ENCODE measurements at places on chromosomes 1 and 21. TPM values are rescaled to one million over a fixed set of nuclear protein-coding genes. Genes with fewer than 3 reads are reported as not detected.

- DNase-seq: no peak
These were observed 8.1 kb upstream of the LEFTY1 start for GRCh38 chr1:225896937-225897549.

- DNase-seq: peak; percentile 93
These were observed 29.4 kb upstream of the SOD1 start for GRCh38 chr21:31629972-31630711.

DNA sequence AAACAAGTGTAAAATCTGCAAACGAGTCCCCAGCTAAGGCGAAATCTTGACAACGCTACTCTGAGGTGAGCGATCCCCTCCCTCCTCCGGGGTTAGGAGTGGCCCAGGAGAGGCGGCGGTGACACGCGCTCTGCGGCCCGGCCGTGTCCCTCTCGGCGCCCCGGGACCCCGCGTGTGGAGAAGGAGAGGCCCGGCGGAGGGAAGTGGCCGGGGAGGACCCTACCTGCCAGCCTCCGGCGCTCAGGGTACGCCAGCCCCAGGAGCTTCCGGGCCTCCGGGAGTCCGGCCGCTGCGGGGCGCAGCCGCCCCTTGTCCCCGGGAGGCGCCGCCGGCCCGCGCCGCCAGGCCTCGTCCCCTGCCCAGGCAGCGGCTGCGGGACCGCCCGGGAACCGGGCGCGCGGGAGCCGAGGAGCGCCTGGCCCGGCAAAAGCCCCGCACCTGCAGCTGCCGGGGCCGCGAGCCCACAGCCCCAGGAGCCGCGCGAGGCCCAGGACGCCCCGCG is 543 bp downstream of the ABCB10 start:
- DNase-seq: peak; percentile 43

- peak; percentile 34 for DNase-seq
These were observed 83.9 kb upstream of the PLPPR4 start for GRCh38 chr1:99180343-99180808.

DNA sequence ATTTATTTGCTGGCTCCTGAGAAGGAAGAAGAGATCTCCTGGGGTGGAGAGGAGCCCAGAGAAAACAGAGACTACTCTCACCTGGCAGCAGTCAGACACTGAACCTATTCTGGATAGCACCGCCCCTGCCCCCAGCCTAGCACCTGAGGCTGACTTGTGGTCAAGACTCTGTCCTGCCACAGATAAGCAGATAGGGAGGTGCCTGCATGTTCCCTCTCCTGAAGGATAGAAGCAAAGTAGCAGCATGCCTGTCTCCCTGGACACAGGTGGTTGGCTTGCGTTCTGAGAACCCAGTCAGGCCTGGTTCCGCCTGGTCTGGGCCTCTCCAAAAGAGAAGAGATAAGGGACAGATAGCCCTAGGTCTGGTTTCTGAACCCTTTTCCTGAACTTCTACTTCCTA is 1.3 kb upstream of the EFNA3 start:
- no peak for DNase-seq

GRCh38 chr21:31399591-31399990 is 55.5 kb upstream of the TIAM1 start:
- no peak for DNase-seq

- no peak for DNase-seq
These were observed 45.0 kb downstream of the EVI5 start for GRCh38 chr1:92739669-92740524.

- DNase-seq: no peak
These were observed 63.9 kb downstream of the KCNK2 start for GRCh38 chr1:215146240-215146975.

DNA sequence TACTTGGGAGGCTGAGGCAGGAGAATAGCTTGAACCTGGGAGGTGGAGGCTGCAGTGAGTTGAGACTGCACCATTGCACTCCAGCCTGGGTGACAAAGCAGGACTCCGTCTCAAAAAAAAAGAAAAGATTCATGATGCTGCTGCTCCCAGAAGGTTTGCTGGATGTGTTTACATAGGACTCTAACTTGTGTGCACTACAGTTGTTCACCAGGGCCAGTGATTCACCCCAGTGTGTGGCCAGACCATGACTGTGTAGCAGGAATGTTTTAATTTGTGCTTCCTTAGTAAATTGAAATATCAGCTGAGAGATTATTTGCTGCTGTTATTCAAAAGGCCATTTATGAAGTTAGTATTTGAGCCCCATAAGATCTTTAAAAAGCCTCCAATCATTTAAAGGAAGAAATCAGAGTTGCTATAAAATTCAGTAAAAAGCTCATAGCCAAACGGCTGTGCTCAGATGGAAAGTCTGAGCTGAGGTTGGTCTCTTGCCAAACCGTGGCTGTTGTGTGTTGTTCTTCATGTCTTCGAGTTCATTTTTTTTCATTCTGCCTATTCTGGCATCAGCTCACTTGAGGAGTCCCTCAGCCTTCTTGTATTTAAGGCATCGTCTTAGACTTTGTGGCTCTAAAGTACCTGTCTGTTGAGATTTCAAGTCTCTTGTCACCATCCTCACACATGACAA is 18.1 kb upstream of the PGD start:
- DNase-seq: peak; percentile 77

DNA sequence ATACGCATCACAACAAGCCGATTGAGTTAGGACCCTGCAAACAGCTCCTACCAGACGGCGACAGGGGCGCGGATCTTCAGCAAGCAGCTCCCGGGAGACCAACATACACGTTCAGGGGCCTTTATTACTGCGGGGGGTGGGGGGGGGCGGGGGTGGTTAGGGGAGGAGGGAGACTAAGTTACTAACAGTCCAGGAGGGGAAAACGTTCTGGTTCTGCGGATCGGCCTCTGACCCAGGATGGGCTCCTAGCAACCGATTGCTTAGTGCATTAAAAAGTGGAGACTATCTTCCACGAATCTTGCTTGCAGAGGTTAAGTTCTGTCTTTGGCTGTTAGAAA is 162.0 kb downstream of the RUNX1 start:
- no peak for DNase-seq

DNA sequence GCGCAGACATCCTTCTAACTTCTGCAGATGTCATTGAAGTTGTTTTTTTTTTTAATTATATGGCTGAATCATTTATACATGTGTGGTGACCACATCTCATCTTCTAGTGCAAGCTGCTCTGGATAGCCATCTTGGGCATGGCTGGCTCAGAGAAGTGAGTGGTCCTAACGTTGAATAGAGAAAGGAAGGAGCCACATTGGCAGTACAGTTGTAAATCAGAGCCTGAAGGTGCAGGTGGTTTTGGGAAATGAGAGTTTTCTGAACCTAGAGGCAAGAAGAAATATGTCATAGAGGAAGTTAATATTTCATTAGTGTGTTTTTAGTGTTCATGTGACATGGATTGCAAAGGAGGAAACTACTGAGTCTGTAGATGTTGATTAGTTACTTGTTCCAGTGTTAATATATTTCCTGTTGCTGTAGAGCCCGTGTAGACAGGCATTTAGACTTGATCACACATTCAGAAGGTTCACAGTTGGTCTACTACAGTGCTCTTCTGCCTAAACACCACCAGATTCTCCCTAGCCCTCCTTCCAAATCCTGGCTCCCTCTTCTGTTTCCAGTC is 163.7 kb downstream of the ROR1 start:
- DNase-seq: no peak

GRCh38 chr1:202046748-202047708 is 36.6 kb downstream of the ELF3 start:
- no peak for DNase-seq

GRCh38 chr1:208216062-208216461 is 28.1 kb downstream of the PLXNA2 start:
- peak; percentile 23 for DNase-seq

GRCh38 chr1:167543199-167543990 is 10.2 kb downstream of the CREG1 start:
- DNase-seq: no peak

- no peak for DNase-seq
These were observed 58.7 kb upstream of the PTGS2 start for GRCh38 chr1:186738926-186739325.

- DNase-seq: no peak
These were observed 142.3 kb upstream of the TMPRSS15 start for GRCh38 chr21:18545908-18546307.

DNA sequence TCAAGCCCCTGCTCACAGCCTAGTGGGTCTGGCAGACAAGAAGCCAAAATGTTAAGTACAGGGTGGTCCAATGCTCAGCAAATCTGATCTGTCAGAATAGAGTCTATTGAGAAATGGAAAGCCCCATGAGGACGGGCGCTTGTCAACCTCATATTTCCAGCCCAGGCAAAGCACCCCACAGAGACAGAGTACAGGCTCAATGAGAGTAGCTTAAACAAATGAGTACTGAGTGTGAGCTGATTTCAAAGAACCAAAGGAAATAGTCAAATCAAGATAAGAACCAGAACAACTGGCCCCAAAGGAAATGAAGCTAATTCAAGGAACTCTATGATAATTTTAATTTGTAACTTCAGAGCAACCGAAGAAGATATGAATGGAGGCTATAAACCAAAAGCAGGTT is 44.6 kb upstream of the SLC30A1 start:
- DNase-seq: no peak

DNA sequence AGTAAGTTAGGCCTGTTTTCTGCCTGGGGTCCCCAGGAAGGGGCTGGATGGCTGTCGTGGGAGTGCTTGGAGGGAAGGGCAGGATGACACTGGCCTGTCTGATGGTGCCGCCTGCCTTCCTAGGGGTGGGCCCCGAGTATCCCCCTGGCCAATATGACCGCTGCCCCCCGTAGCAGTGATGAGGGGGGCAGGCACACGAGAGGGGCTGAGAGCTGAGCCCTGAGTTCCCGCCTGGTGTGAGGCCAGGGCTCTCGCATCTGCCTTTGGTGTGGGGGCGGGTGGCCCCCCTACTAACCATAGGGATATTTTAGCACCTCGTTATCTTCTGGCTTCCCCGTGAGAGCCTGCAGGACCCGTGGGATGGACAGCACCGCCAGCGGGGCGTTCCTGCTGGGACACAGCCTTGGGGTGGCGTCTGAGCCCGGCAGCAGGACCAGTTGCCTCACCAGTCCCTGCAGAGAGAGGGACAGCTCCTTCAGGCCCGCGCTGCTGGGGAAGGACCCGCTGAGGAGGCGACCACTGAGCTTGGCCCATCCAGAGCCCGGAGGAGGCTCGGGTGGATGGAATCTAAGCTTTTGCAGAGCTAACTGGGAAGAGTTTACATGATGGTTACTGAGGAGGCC is 10.4 kb downstream of the KRTAP10-1 start:
- no peak for DNase-seq

- no peak for DNase-seq
These were observed 237.6 kb upstream of the DUSP10 start for GRCh38 chr1:221979444-221980032.

DNA sequence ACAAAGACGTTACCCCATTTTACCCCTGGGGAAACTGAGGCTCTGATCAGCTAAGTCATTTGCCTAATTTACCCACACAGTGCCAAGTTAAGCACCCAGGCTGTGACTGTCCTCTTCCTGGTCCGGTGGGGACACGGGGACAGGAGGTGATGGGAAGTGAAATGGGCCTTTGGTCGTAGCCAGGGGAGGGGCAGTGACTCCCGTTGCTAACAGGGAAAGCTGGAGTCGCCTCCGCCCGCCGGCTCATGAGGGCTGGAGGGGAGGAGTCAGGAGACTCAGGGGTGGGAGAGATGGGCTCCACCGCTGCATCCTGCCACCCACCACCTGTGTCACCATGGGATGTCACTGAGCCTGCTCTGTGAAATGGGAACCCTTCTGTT is 139.3 kb downstream of the PGBD5 start:
- DNase-seq: no peak

Gene LCE1C
- not detected for total RNA-seq

Gene BTBD8
- total RNA-seq: 0.15 TPM

Gene CFAP107
- not detected for total RNA-seq

Gene WNT9A
- 10.8 TPM for total RNA-seq
